ENCODE measurements at places on chromosomes 12 and 14.

DNA sequence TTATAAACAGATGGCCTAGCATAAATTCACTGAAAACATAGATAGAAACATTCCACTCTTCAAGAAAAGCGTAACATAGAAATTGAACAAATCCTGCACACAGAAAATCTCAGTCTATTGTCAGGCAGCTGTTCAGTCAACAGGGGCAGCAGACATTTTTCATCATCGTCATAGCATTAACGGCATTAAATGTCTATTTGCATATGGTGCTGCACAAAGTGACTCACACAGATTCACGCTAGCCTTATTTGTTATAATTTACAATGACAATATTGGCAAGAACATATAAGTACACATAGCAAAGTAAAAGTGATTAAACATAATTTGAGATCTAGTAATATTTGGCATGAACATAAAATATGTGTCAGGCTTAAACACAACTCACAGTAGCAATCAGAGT lies 95.7 kb downstream of the CEP128 start:
- DNase-seq = no peak

- DNase-seq = peak; percentile 42
Observed at GRCh38 chr12:51171884-51172514, 936 bp downstream of the TFCP2 start.

- DNase-seq = no peak
Observed at GRCh38 chr14:22476005-22476751, 112.8 kb downstream of the DAD1 start.

- DNase-seq = no peak
Observed at GRCh38 chr12:70463997-70464396, 97.9 kb downstream of the KCNMB4 start.

DNA sequence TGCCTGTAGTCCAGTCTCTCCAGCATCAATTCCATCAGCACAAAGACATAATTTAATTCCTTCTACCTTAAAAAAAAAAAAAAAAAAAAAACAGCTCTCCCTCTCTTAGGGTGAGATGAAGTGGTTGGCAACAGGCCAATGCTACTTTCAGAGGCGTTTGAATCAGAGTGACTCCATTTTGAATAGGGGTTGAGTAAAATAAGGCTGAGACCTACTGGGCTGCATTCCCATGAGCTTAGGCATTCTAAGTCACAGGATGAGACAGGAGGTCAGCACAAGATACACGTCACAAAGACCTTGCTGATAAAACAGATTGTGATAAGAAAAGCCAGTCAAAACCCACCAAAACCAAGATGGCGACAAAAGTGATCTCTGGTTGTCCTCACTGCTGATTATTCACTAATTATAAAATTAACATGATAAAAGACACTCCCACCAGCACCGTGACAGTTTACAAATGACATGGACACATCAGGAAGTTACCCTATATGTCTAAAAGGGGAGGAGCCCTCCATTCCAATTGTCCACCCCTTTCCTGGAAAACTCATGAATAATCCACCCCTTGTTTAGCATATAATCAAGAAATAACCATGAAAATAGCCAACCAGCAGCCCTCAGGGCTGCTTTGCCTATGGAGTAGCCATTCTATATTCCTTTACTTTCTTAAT lies 6.9 kb upstream of the TCL1B start:
- DNase-seq = no peak

GRCh38 chr14:60064491-60065072 lies 27.1 kb upstream of the PCNX4 start:
- DNase-seq = peak; percentile 47

DNA sequence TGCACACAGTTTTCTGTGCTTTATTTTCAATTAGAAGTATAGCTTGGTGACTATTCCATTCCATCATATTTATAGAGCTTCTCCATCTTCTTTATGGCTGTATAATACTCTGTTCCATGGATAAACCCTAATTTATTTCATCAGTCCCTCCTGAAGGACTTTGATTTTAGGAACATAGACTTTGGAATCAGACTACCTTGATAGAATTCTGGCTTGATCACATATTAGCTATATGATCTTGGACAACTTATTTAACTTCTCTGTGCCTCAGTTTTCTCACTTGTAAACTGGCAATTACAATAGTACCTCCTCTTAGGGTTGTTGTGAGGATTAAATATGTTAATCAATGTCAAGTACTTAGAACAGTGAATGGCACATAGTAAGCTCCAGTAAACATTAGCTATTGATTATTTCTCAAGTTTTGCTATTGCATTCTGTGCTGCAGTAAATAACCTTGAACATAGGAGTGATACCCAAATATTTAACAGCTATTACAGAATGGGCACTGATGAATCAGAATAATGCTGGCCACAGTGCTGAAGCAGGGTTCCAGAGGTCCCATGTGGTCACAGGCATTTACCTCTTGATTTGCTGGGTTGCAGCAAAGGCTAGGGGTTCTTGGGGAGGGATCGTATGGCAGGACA lies 12.2 kb upstream of the NR1H4 start:
- no peak for DNase-seq
